ENCODE measurements at places on chromosomes 1 and 21.
A peak's percentile ranks its signal among the peaks of the same experiment; 100 is the strongest.

DNA sequence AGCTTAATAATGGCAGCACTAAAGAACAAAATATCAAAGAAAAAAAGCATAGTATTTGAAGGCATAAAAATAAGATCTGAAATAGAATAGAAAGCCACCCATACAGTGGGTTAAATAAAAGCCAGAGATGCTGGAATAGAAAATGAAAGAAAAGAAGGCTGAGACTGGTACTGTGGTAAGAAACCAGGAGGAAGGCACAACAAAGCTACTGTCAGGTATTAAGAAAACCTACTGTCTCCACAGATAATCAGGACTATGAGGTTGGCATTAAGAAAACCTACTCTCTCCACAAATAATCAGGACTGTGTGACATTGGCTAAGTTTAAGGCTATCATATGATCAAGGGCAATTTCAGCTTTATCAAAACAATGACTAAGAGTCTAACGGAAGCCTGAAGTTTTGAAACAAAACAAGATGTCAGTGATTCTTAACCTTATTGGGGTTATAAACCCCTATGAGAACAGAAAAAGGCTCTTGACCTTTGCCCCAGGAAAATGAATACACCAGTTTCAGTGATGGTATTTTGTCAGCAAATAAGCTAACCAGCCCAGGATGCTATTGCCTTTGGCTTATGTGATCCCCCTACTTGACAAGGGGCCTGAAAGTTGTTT, 24.4 kb downstream of the MCOLN2 start:
- DNase-seq: no peak

DNA sequence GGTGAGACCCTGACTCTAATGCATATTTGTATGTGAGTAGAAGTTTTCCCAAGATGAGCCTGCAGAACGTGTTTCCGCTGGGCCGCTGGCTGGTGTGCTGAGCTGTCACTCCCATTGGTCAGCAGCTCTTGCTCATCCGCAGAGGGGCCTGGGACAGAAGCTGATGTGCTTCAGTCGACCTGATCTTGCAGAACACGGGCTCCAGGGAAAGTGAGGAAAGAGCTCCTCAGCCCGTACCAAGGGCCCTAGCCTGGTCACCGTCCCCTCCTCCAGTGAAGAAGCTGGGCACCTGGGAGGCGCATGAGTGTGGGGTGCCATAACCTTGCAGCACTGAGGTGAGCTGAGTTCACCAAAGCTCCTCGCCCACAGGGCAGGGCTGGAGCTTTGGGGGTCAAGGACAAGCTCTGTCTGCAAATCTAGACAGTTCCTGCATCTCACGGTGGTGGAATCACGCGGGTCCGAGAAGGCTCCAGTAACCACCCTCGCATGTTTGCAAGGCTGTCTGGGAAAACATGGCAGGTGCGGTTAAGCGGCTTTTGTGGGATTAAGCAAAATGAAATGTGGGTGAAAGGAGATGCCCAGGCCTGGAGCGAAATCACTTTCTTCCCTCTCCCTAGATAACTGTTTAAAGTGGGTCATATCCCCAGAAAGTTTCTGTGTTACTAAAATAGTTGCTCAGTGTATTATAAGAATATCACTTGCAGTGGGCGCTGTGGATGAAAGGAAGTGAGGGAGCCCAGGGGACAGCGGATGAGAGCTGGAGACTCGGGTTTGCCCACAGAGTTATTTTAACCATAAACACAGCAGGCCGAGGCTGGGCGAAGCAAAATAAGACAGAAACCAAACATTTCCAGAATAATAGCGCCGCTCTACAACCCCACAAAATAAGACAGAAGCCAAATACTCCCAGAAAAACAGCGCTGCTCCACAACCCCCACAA, 33.1 kb upstream of the LRRC3 start:
- no peak for DNase-seq

DNA sequence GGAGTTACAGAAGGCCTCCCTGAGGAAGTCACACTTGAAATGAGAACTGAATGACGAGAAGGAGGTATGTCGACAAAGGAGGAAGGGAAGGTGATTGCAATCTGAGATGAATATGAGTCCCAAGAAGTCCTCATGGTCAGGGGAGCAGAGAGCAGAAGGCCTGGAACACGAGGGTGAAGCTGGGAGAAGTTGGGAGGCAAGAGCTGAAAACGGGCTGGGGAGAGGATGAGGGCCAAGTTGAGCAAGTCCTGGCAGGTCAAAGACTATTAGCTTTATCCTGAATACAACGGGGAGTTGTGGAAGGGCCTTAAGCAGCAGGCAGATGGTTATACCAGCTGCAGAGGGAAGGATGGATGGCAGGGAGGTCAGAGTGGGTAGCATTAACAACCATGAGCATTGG, 89.5 kb downstream of the KCNJ15 start:
- DNase-seq: no peak

DNA sequence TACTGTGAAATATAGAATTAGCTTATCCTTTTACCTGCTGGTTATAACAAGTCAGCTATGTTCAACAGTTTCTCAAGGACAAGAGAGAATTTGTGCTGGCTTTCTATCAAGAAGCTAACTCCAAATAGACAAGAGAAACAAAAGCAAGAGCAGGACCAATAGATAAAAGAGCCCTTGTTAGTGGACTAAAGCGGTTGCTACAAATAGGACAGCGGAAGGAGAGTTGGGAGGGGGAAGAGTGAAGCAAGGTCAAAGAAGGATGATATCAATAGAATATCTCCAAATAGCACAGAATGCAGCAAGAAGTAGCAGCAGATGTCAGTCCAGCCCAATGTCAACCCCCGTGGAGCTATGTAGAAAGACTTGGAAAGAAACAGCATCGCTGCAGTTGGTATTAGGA, 53.0 kb upstream of the AKT3 start:
- no peak for DNase-seq

DNA sequence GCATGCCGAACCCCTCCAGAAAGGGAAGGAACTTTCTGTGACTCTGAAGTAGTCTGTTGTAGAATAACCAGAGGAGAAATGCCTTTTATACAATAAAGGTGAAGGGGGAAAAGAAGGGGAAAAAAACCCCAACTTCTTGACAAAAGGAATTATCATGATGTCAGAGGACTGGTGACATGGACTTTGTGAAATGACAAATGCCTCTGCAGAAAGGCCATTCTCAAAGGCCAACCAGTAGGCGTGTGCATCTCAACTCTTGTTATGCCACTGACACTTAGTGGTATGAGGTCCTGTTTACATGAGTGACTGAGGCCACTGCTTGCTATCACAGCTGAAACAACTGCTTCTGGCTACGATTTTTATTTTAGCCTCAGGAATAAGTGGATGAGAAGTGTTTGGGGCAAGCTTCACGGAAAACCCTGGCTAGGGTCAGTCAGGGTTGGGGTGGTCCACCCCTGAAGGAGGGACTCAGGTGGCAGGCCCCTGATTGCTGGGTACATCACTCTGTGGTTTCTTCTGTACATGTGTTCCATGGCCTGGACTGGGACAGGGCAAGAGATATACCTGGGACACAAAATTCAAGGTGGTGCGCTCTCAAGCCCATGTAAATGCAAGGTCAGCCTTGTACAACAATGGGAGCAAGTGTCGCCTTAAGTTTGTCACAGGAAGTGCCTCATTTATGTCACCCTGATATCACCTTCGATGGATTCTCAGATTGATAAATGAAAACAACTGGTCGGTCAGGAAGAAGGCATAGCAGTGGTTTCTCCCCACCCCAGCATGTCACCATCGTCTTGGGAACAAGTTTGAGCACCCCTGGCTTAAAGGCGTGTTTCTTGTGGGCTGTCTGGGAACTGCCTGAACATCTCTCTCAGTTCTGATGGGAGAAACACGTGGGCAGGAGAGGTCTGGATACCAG, 12.4 kb downstream of the RUNX1 start:
- DNase-seq: no peak

DNA sequence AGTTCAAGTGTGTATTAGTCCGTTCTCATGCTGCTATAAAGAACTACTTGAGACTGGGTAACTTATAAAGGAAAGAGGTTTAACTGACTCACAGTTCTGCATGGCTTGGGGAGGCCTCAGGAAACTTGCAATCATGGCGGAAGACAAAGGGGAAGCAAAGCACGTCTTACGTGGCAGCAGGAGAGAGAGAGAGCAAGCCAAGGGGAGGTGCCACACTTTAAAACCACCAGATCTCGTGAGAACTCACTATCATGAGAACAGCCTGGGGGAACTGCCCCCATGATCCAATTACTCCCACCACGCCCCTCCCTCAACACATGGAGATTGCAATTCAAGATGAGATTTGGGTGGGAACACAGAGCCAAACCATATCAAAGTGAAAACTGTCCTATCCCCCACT, 4.1 kb upstream of the MIS18A start:
- no peak for DNase-seq

- no peak for DNase-seq
Observed at GRCh38 chr1:56436912-56437417, 142.4 kb downstream of the PLPP3 start.

GRCh38 chr21:14451546-14451945, 68.6 kb upstream of the HSPA13 start:
- DNase-seq: no peak

DNA sequence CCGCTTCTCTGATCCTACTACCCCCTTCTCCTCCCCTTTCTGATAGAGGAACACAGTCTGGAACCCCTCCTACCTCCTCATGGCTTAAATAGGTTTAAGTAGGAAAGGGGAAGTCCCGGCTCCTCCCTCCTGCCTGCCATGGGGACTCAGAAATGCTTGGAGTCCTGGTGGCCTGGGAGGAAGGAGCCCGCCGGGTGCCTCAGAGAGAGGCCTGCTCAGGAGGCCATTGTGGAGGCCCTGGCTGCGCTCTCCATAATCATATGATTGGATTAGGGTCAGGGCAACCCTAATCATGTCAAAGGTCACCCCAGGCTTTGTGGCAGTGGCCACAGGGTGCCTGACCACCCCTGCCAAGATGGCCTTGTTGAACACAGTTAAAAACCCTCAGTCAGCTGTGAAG, 29.0 kb downstream of the WNT3A start:
- DNase-seq: no peak

DNA sequence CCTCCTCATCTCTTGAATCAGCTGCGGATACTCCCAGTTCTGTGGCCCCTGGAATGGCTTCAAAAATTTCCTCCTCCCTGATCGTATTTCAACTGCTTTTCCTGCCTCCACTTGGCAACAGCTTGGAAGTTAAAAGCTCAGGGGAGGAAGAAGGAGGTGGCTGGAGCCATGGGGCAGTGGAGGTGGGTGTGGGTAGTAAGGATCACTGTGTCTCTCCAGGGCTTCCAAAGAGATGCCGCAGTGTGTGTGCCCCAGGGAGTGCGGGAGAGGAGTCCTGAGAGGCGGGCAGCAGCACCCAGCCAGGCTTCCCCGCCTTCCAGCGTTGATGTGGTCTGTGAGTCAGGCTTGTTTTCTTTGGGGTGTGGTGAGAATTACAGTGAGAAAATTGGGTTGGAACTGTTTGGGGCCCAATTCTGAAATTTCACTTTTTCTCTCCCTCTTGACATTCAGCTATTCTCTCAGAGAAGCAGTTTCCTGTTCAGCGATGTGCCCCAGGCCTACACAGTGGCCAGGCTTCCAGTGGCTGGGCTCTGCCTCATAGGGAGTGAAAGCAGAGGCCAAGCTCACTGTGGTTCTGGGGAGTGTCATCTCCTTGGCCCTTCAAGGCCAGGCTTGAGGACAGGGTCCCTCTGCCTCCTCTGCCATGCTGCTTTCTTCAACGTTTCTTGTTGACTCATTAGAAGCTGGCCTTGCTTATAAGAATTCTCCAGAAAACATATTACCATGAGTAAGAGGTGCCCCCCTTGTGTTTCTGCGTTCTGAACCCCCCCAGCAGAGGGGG, 69.0 kb downstream of the PGM1 start:
- no peak for DNase-seq

DNA sequence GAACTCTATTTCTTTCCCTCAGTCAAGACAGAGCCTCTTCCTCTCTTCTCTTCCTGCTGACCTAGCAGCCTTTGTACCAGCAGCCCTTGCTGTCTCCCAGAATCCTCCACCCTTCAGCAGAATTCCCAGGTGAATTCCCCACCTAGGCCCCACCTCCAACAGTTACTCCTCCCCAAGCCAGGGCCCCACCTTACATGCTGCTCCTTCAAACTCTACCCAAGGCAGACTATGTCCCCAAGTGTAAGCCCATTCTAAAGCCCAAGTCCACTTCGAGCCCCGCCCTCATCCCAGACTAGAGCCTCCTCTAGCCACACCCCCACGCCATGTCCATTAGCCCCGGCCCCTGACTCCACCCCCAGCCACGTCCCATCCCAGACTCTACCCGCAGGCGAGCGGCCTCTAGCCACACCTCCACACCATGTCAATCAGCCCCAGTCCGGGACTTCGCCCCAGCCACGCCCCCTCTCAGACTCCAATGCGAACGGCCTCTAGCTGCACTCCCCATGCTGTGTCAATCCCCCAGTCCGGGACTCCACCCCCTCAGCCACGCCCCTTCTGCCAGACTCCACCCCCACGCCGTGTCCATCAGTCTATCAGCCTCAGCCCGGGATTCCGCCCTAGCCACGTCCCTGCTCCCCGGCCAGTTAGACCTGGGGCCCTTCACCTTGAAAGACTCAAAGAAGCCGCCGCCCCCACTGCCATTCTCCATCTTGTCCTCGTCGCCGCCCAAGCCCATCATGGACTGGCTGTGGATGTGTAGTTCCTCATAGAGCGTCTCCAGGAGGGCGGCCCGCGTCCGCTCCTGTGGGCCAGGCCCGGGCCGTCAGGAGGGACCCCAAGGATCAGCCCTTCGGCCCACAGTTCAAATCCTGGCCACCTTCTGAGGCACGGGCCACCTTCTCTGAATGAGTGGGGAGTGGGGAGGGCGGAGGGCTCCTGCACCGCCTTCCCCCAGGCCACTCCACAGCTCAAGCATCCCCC, 61.3 kb downstream of the RAP1GAP start:
- no peak for DNase-seq

- no peak for DNase-seq
Observed at GRCh38 chr1:100713626-100714025, 5.9 kb upstream of the VCAM1 start.

GRCh38 chr1:6100861-6101783, 55.4 kb downstream of the KCNAB2 start:
- DNase-seq: no peak

DNA sequence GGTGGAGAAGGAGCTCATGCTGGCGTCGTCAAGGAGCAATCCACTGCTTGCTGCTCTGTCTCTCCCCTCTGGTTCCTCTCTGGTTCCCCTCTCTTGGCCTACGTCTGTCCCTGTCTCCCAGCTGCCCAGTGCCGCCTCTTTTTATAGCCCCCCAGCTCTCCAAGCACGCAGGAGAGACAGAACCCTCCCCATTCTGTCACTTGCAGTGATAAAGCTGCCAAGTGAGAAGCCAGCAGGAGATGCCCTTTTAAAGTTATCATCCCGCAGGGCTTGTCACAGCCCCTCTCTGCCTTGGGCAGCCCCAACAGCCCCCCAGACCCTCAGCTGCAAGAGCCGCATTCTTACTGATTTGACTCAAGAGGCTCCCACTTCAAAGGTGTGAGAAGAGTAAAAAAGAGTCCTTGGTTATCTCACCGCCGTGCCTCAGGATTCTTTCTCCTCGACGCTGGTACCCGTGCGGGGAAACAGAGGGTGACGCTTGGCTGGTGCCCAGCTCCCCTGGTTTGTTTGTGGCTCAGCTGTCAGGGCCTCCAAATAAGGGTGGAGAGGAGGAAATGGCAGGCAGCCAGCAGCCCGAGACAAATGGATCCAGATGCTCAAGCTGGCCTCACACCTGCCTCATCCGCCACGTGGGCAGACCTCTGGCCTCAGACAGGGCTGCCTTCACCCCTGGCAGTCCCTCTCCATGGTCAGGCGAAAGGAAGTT, at the start of gene NPPA:
NPPA (minus strand) TSS at position 117 of the 706 bp plus-strand sequence; CDS start at position 18, 99 bp downstream.
- DNase-seq: peak; percentile 97
